ENCODE measurements at places on chromosomes 5 and 9. TPM values are rescaled to one million over a fixed set of nuclear protein-coding genes. Genes with fewer than 3 reads are reported as not detected.

- DNase-seq = no peak
These were observed 354.1 kb upstream of the IRX2 start for GRCh38 chr5:3105581-3105980.

GRCh38 chr5:58972301-58972700 is 389.4 kb downstream of the RAB3C start:
- no peak for DNase-seq

GRCh38 chr5:4647955-4648354 is 492.2 kb upstream of the ADAMTS16 start:
- DNase-seq = no peak

GRCh38 chr5:180646289-180646962 is 3.0 kb downstream of the FLT4 start:
- DNase-seq = no peak

Gene MBLAC2
- polyA plus RNA-seq = 4.9 TPM

All from muscle of back (tissue), 13 donors.